ENCODE measurements at places on chromosomes 2 and 18. TPM values are rescaled to one million over a fixed set of nuclear protein-coding genes. Genes with fewer than 3 reads are reported as not detected.

The ELOA2 gene
- not detected for total RNA-seq

The TIGD1 gene
- 4.6 TPM for total RNA-seq

The PAX3 gene
- not detected for total RNA-seq

The RGPD4 gene
- total RNA-seq = 0.07 TPM

The RESP18 gene
- total RNA-seq = not detected

The CDH2 gene
- total RNA-seq = 32.4 TPM

The ATP6V1C2 gene
- 0.28 TPM for total RNA-seq

The INHA gene
- total RNA-seq = 0.36 TPM

The EDAR gene
- 0.03 TPM for total RNA-seq

The KHK gene
- 9.5 TPM for total RNA-seq

The EHD3 gene
- 7.5 TPM for total RNA-seq

The TMSB10 gene
- total RNA-seq = 9,260 TPM

The OXER1 gene
- total RNA-seq = not detected

The MAB21L4 gene
- total RNA-seq = 0.26 TPM

The IL36B gene
- not detected for total RNA-seq

The ACMSD gene
- not detected for total RNA-seq

The UGT1A5 gene
- total RNA-seq = not detected

The MOGAT1 gene
- total RNA-seq = not detected

The PCARE gene
- not detected for total RNA-seq

The DCDC2C gene
- not detected for total RNA-seq

The ZBTB7C gene
- total RNA-seq = 0.33 TPM

The CFAP65 gene
- total RNA-seq = 0.21 TPM

The ESCO1 gene
- 9.6 TPM for total RNA-seq

The PFN4 gene
- 1.6 TPM for total RNA-seq

The STAM2 gene
- total RNA-seq = 9.9 TPM

The DSC3 gene
- 1.2 TPM for total RNA-seq

The CKAP2L gene
- total RNA-seq = 16.2 TPM

The ARHGEF4 gene
- 9.1 TPM for total RNA-seq

The HOXD1 gene
- total RNA-seq = 0.10 TPM

The TFPI gene
- 51.8 TPM for total RNA-seq

The SMARCAL1 gene
- total RNA-seq = 14.3 TPM

The ALK gene
- total RNA-seq = not detected

The LONRF2 gene
- total RNA-seq = 3.5 TPM

The RTP5 gene
- total RNA-seq = not detected

The RTTN gene
- 5.0 TPM for total RNA-seq

The CD207 gene
- total RNA-seq = not detected

The CCDC195 gene
- not detected for total RNA-seq

The LIMS3 gene
- total RNA-seq = not detected

The NT5C1B gene
- total RNA-seq = not detected

The CAVIN2 gene
- total RNA-seq = 35.7 TPM

The TP53I3 gene
- 278 TPM for total RNA-seq

The NTSR2 gene
- total RNA-seq = not detected

The LRRTM4 gene
- not detected for total RNA-seq

The CRACDL gene
- 3.2 TPM for total RNA-seq

The REG1B gene
- not detected for total RNA-seq

The OSR1 gene
- 6.3 TPM for total RNA-seq

The IL1F10 gene
- not detected for total RNA-seq

The CPLX4 gene
- total RNA-seq = not detected

The TNS1 gene
- 18.5 TPM for total RNA-seq

The GPR45 gene
- total RNA-seq = not detected
